Effector memory CD8-positive, alpha-beta T cell (primary cell): ENCODE measurements at places on chromosomes 4 and X.

DNA sequence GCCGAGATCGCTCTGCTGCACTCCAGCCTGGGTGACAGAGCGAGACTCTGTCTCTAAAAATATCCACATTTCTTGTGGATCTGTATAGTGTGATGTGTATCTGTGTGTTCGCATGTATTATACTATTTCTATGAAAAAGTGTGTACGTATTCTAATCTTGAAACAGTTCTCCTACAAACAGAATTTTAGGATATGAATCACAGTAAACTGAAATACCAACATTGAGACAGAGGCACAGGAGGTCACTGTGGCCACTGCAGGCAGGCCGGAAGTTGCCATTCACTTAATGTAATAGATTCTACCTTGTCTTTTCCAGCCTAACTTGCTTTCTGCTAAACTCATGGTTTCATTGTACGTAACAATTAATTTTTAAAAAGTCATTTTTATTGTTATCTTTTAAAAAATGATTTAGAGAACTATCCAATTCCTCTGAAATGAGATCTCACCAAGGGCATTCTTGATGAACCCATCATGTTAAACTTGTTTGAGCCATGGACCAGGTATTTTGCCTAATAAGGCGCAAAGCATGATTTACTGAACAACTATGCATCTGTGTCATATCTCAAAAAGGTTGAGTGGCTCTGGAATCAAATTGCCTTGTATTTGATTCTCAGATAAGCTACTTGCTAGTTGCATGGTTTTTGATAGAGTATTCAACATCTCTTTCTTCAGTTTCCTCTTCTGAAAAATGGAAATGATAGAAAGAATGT lies 154.9 kb upstream of the GYPA start:
- no peak for DNase-seq

DNA sequence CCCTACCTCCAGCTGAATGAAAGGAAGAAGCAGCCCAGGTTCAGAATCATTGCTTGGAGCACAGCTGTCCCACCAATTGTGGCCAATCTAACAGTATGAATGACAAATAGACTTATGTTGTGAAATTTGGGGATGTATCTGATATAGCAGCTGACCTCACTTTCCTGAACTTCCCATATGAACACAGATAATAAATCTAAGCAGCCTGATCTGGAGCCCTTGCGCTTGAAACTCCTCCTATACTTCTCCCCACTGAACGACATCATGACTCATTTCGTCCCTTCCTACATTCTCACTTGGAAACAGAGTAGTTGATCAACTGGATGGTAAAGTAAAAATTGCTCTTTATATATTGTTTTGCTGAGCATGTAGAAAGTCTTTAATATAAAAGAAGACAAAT lies 24.2 kb upstream of the AMELX start:
- DNase-seq: no peak

DNA sequence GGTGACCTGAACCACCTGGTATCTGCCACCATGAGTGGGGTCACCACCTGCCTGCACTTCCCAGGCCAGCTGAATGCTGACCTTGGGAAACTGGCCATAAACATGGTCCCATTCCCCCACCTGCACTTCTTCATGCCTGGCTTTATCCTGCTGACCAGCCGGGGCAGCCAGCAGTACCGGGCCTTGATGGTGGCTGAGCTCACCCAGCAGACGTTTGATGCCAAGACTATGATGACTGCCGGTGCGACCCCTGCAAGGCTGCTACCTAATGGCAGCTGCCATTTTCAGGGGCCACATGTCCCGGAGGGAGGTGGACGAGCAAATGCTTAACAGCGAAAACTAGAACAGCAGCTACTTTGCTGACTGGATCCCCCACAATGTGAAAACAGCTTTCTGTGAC lies 67.5 kb upstream of the FAM241A start:
- no peak for DNase-seq

- no peak for DNase-seq
These were observed 218.5 kb downstream of the GBA3 start for GRCh38 chr4:22911285-22911684.

DNA sequence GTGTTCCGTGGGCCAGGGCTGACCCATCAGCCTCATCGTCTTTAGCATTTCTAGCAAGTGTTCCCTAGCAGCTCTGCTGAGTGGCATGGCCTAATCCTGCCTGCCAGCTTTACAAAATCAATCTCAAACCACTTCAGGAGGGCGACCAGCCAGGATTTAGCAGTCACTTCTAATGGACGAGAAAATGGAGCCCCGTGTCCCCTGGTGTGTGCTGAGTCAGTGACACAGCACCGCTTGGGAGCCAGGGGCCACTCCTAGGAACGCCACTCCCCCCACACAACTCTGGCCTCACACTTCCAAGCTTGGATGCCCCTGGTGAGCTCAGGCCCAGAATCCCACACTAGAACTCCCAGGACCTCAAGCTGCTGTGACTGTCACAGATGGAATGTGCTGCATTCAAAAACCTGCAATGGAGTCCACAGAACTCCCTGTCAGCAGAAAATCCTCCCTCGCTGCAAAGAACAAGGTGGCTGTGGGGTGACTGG lies 311.2 kb upstream of the GATB start:
- no peak for DNase-seq

- no peak for DNase-seq
These were observed 166.4 kb downstream of the DCLK2 start for GRCh38 chr4:150244600-150244999.

DNA sequence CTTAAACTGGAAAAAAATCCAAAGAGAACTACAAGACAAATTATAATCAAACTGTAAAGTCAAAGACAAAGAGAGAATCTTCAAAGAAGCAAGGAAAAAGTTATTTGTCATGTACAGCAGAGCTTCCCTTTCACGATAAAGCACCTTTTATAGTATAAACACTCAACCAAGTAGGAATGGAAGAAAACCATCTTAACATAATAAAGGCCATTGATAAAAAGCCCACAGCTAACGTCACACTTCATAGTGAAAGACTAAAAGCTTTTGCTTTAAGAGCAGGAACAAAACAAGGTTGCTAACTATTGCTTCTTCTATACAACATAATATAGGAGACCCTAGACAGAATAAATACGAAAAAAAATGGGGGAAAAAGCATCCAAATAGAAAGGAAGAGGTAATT lies 595.7 kb upstream of the POU3F4 start:
- no peak for DNase-seq

GRCh38 chrX:76279007-76279406 lies 106.1 kb downstream of the PBDC1 start:
- peak; percentile 19 for DNase-seq

- no peak for DNase-seq
These were observed 563.7 kb upstream of the PRKX start for GRCh38 chrX:4277122-4277521.

DNA sequence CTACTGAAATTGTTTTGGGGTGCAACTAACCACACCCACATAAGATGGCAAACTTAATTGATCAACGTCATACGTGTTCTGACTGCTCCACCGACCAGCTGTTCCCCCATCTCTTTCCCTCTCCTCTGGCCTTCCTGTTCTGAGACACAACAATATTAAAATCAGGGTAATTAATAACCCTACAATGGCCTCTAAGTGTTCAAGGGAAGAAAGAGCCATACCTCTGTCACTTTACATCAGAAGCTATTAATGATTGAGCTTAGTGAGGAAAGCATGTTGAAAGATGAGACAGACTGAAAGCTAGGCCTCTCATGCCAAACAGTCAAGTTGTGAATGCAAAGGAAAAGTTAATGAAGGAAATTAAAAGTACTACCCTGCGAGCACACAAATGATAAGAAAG lies 173.9 kb upstream of the FTHL17 start:
- no peak for DNase-seq

DNA sequence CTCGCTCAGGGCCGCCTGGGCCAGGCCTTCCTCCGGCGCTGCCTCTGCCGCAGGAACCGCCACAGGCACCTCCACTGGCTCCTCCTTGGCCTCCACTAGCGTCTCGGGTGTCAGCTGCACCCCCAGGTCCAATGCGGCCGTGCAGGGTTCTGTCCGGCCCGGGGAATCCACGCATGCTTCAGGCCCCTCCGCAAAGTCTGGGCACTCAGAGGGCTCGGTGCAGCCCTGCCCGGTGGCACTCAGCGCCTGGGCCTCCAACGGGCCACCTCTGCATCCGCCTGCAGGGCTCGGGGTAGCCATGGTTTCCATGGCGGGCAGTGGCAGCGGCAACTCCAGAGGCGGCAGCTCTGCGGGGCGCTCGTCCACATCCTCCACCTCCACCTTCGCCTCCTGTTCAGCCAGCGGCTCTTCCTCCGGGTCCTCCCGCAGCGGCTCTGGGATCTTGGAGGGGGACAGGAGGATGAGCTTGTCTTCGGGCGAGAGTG lies 74.9 kb upstream of the UCP1 start:
- DNase-seq: no peak

- no peak for DNase-seq
These were observed 20.8 kb downstream of the GRSF1 start for GRCh38 chr4:70818921-70819320.

DNA sequence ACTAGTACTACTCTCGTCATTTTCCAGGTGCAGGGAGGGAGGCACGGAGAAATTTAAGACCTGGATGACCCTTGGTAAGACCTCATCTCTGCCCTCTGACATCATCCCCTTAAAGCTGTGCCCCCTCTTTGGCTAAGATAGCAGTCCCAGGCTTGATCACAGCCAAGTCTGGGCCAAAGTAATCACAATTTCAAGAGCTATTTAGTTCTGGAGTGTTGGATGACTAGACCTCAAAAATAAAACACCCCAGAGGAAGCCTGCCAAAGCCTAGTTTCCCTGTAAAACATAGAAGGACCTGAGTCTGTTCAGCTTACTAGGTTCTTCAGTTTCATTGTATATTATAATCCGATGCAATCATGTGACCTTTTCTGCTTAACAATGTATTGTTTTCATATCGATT lies 144.6 kb upstream of the ARHGEF9 start:
- no peak for DNase-seq

GRCh38 chr4:21450331-21450730 lies 498.2 kb downstream of the KCNIP4 start:
- DNase-seq: no peak

GRCh38 chrX:72123471-72124185 lies 8.1 kb downstream of the RTL5 start:
- no peak for DNase-seq
